ENCODE measurements at places on chromosomes 7 and 10.

GRCh38 chr10:70563230-70563629 lies 39.3 kb downstream of the PRF1 start:
- DNase-seq, result no peak

DNA sequence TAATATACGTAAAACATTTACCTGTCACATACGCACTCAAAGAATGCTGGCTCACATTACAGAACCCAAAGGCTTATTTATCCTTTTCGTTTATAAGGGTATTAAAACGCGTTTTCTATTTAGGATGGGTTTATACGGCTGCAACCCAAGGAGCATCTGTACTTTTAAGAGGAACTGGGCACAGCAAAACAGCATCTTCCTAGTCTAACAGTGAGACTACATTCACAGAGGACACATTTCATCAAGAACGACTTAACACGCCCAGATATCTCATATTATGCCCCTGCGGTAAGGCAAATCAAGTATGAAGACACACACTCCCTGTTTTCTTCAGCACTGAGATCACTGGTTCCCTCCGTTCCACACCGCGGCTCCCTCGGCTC lies 533 bp upstream of the DMTF1 start:
- no peak for DNase-seq

DNA sequence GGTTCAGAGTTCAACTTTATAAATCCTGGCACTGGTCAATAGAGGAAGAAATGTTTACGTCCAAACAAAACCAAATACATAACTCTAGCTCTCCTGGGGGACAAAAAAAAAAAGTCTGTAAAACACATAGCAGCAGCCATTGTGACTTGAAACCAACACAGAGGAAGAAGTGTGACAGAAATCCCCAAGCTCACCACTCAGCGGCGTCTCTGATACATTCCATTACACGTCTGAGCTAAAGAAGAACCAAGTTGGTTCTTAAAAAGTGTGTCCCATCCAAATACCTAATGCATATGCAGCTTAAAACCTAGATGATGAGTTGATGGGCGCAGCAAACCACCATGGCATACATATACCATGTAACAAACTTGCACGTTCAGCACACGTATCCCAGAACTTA lies 58.3 kb upstream of the NANOS1 start:
- no peak for DNase-seq

DNA sequence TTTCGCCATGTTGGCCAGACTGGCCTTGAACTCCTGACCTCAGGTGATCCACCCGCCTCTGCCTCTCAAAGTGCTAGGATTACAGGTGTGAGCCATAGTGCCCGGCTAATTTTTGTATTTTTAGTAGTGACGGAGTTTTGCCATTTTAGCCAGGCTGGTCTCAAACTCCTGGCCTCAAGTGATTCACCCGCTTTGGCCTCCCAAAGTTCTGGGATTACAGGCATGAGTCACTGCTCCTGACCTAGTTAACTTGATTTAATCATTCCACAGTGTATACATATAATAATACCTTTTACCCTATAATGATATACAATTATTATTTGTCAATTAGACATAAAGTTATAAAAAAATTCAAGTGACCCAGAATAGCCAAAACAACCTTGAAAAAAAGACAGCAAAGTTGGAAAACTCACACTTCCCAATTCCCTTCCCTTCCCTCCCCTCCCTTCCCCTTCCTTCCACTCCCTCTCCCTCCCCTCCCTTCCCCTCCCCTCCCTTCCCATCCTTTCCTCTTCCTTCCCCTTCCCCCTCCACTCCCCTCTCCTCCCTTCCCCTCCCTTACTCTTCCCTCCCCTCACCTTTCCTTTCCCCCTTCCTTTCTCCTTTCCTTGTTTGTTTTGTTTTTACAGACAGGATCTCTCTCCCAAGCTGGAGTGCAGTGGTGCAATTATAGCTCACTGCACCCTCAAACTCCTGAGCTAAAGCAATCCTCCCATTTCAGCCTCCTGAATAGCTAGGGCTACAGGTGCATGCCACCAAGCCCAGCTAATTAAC lies 14.8 kb upstream of the ZMIZ2 start:
- no peak for DNase-seq

DNA sequence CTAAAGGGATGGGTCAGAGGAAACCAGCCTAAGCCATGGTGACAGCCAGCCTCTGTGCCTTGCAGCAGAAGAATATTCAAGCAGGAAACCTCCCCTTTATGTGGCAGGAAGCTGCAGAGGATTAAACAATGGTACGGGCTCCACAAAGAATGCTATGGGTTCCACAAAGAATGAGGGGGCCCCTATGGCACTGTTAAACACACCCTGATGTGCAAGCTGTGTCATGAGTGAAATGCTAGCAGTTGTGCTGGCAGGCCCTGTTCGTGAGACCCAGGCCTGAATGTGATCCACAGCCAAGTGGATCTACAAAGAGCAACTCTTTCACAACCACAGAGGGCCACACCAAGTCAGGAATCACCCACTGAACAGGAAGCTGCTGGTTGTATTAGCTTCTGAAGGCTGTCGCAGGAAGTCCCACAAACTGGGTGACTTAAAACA lies 68.9 kb downstream of the MYOF start:
- no peak for DNase-seq

Data from HuH-7 (cell line).